ENCODE measurements at places on chromosomes 5 and 9.
A peak's percentile ranks its signal among the peaks of the same experiment; 100 is the strongest.

DNA sequence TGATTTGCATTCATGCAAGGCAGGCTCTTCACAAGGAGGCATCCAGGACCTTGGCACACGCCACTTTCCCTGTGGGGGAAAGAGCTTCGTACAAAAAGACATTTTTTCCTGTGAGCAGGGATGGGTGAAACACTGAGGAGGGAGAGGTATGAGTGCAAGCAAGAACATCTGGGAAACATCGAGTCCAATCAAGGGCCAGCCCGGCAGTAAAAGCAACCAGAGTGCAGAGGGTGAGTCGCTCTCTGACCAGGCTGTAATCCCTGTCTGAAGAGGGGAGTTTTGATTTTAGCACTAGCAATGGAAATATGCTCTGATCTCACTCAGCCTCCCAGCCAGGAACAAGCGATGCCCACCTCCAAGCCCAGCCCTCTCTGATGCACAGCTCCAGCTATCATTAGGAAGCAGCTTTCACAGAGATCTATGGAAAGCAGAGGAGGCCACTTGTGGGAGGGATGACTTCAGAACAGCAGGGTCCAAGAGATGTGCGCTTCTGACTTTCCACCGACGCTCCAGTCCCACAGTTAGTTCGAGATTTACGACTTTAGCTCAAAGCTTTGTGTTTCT lies 211.0 kb upstream of the ADAMTS16 start:
- DNase-seq = no peak

DNA sequence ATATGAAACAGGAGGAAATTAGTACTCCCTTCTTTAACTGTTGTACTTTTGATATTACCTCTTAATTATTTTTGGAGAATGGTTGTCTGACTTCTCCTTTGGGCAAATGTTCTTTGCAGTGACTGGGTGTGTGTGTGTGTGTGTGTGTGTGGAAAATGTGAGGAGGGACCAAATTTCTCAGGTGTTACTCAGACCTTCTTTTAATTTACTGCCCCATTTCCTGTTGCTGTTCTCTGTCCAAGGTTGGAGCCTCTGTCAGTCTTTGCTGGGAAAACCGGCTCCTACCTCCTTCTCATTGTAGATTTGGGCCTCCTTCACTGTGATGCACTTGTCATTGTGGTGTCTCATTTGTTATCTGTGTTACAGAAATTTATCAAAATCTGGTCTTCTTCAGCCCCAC lies 68.4 kb downstream of the PBX3 start:
- DNase-seq = no peak

DNA sequence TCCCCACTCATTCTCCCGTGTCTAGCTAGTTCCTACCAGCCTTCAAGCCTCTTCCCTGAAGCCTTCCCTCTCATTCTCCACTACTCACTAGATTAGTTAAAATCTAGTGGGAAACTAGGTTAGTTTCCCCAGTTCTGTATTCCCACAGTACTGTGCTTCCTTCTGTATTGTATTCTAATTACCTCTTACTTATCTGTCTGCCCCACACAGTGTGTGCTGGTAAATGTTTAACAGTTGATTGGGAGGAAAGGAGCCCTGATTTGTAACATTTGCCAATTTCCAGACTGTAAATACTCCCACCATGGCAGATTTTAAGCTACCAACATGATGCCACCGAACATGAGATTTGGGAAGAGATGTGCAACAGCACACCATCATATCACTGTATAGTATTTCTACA lies 8.3 kb downstream of the KLHL3 start:
- no peak for DNase-seq

GRCh38 chr5:31638345-31638744 lies 586 bp upstream of the PDZD2 start:
- no peak for DNase-seq

DNA sequence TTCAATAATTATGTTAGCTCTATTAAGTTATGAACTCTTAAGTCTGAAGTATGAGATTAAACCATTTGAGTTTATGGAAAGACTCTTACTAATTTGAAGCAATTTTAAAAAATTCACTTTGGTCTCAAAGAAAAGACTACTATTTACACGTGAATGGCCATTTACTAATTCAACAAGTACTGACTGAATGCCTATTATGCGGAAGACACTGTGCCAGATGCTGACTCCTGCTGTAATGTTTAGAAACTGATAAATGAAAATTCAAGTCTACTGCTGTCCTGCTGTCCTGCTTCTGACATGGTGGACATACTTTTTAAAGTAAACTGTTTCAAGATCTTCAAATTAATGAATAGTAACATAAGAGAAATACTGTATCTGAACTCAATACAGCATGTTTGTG lies 116.2 kb downstream of the MPDZ start:
- DNase-seq = no peak

- no peak for DNase-seq
Observed at GRCh38 chr9:15421532-15421931, 1.1 kb upstream of the SNAPC3 start.

GRCh38 chr5:128213340-128213739 lies 129.8 kb downstream of the SLC12A2 start:
- no peak for DNase-seq

DNA sequence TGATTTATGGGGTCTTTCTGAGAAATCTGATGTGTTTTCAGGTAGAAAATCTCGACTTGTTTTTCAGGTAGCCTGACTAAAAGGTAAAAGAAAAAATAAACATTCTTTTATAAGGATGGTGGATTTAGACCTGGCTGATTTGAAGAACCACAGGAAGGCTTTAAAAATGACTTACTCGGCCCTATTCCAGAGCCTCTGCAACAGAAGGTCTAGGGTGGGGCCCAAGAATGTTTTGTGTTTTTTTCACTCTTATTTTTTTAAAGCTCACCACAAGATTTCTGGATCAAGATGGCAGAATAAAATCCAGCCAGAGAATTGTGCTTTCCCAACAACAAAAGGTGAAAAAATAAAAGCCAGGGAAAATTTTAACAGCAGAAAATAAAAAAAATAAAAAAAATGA lies 59.1 kb downstream of the FNBP1 start:
- DNase-seq = no peak

GRCh38 chr9:27589462-27589861 lies 16.2 kb upstream of the C9orf72 start:
- DNase-seq = no peak

DNA sequence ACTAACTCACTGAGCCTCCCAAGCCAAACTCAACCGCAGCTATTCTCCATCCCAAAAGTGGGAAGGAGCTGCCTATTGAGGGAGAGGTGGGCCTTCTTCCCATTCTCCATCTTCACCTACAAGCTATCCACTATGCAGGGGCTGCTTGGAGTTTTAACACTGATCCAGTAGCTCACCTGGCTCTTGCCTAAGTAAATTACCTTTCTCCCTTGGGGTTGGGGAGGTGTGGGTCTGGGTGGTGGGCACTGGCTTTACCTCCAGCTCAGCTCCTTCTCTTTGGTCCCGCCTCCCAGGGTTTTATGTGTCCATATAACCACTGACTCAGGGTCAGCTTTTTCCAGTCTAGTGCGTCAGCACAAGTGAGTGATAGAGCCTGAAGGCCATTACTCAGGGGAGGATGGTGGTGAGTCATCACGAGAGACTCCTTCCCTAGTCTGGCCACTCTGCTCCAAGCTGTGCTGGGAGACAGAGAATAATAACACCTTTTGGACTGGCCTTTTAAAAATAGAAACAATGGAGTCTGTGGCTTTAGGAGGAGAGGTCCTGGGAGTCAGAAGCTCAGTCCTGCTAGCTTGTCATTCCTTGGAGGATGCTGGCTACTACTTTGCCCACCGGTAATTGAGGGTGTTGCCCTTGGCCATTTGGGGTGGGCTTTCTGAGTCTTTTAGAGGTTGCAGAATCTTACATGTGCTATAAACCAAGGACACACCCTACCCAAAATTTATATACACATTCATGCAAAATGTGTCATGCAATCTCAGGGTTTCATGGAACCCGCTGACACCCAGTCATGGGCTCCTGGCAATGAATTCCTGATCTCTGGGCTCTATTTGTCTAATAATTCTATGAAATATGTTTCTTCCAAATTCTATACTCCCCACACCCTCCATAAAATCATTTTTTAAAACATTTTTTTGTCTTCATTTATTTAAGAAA lies 35.6 kb upstream of the ATP6V1G1 start:
- DNase-seq = no peak

DNA sequence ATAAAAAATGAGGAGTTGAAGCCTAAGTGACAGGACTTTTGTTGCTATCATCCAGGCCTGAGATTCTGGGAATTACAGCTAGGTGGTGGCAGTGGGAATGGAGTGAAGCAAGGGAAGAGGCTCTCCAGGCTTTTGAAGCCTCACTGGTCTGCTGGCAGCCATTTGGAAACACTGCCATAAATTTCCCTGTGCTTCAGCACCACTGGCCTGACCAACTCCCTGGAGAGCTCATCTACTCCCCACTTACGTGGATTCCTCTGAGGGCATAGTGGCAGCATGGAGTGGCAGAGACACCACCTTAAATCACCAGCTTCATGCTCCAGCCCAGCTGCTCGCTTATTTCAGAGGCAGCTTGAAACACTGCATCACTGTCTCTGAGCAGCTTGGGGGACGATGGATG lies 518.2 kb downstream of the TLR4 start:
- no peak for DNase-seq

DNA sequence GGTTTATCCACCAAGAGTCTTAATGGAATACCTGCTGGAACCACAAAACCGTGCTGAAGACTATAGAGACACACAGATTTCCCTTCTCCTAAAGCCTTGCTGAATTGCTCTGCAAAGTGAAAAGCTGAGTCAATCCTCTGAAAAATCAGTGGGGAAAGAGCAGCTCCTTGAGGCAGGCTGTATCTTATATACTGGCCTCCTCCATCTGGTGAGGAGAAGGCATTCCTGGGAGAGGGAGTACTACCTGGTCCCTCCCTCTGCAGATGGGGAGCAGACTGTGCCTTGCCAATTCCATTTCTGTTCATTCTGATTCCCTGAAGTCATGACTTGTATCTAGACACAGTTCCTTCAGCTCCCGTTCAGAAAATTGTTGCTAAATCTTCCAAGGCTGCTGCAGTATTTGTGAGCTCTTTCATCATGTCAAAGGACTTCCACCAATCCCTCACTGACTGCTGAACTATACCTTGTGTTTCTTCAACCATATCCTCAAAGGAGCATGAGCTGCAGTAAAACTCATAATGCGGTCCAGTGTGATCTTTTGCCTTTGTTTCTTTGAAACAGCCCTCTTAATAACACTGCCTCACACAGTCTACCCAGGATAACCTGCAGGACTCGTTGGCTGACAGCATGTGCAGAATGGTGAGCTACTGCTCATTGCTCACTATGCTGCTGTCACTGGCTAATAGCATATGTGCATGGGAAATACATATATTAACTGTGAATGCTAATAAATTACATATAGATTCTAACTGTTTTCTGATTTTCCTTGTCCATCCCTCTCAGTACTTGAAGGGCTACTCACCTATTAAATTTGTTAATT lies 84.5 kb downstream of the FOXD1 start:
- DNase-seq = no peak

GRCh38 chr5:124239572-124239971 lies 506.9 kb downstream of the ZNF608 start:
- DNase-seq = no peak

GRCh38 chr9:13971415-13971814 lies 342.5 kb downstream of the NFIB start:
- DNase-seq = no peak

- no peak for DNase-seq
Observed at GRCh38 chr9:81245254-81245956, 443.9 kb downstream of the TLE1 start.

DNA sequence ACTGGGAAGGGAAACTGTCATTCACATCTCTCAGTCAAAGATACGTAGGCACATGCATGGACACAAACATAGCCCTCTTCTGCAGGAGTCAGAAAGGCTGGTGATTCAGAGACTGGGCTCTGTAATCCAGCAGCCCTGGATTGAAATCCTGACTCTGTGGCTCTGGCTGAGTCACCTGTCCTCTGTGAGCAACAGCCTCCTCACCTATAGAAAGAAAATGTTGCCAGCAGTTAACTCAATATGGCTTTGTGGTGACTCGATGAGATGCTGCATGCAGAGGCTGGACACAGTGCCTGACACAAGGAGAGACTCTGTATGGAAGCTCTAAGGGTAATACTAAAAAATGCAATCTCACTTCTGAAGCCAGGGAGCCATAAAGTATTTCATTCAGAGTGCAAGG lies 23.9 kb upstream of the CDKN2AIPNL start:
- no peak for DNase-seq

- DNase-seq = no peak
Observed at GRCh38 chr5:107363768-107364167, 307.0 kb downstream of the EFNA5 start.

- no peak for DNase-seq
Observed at GRCh38 chr9:87685441-87685840, 40.5 kb upstream of the CTSL start.

DNA sequence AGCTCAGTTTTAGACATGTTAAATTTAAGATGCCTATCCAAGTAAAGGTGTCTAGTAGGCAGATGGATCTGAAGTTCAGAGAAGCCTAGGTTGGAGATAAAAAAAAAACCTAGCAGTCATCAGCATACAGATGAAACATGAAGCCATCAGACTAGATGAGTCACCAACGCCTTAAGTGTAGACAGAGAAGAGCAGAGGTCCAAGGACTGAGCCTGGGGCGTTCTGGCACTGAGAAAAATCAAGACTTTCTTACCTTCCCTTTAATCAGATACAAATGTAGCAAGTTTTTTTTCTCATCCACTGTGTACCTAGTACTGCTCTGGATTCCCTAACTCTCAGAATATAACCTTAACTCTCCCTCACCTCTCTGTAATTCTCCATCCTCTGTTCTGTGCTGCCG lies 97.3 kb downstream of the SIL1 start:
- no peak for DNase-seq

- no peak for DNase-seq
Observed at GRCh38 chr9:113598883-113599282, 135.4 kb downstream of the RGS3 start.

- DNase-seq = peak; percentile 96
Observed at GRCh38 chr9:34637356-34638137, at the start of gene SIGMAR1. SIGMAR1 (minus strand) TSS chr9:34637787; CDS start chr9:34637697, 90 bp downstream.

DNA sequence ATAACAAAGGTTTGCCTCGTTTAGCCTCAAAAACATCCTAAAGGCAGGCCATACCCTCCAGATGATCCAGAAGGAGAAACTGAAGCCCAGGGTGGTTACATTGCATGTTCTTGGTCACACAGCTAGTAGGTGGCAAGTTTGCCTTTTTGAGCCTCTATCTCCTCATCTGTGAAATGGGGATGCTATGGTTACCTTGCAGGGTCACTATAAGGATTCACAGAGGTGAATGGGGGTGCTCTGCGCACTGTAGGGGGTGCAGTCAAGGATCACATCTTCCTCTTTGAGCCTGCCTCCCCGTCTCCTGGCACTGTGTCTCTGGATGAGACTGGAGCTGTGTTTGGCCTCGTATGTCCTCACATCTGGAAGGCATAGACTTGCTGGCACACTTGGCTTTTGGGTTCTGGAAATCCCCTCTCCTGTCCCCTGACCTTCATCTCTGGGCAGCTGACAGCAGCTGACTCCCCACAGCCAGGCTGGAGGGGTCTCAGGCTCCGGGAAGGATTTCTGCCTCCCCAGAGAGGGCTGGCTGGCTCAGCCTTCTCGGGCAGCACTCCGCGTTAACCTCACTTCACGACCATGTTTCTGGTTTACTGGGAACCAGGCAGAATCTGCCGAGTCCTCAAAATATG lies 167.7 kb downstream of the RGS3 start:
- no peak for DNase-seq

Data from activated CD4-positive, CD25-positive, alpha-beta regulatory T cell treated with anti-CD3 and anti-CD28 coated beads, Interleukin-2, amount 50 U/mL, for 72 hours (primary cell).